ENCODE measurements at places on chromosomes 16 and 17. TPM values are rescaled to one million over a fixed set of nuclear protein-coding genes. Genes with fewer than 3 reads are reported as not detected.

GRCh38 chr16:89388536-89388935 is 101.8 kb downstream of the ANKRD11 start:
- H3K27me3 ChIP-seq = no peaks in the 10 kb centered on the region
- DNase-seq = no peak
- H3K36me3 ChIP-seq = peaks cover 34% of the 10 kb centered on the region

The FBXL19 gene
- 24.2 TPM for total RNA-seq

The DRC3 gene
- total RNA-seq = not detected

The FOXF1 gene
- total RNA-seq = not detected

The SCGB1C2 gene
- total RNA-seq = not detected

DNA sequence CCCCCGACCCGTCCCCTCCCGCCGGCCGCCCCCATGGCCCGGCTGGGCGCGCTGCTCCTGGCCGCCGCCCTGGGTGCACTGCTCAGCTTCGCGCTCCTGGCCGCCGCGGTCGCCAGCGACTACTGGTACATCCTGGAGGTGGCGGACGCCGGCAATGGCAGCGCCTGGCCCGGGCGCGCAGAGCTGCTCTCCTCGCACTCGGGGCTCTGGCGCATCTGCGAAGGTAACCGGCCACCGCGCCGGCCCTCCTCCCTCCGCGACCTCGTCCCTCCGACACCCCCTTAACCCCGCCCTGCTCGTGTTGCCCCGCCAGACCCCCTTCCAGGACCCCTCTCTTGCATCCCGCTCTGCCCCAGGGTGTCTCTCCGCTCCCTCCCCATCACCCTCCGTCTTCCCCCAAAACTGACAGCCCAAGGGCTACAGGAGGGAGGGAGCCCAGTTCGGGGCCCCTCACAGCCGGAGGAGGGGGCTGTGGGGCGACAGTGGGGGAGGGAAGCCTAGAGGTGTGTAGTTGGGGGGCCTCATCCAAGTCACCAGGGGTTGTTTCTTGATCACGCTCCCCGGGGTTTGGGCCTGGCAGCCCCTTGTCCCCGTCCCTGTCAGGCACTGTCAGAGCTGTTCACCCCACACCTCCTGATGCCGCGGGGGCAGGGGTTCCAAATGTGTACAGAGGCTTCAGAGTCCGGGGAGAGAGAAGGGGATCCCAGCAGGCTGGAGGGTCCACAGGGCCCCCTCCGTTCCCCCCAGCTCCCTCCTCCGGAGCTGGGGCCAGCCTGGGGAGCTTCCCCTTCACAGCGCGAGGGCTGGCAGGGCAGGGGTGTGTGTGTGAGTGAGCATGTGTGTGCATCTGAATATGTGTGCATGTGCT is 794 bp downstream of the TMEM235 start:
- no peak overlapping the region for H3K4me3 ChIP-seq
- no peak for DNase-seq
- peaks cover 23% of the 10 kb centered on the region for H3K27me3 ChIP-seq
- no peak overlapping the region for H3K27ac ChIP-seq

GRCh38 chr17:16981928-16982327 is 10.0 kb upstream of the TNFRSF13B start:
- peaks cover 12% of the 10 kb centered on the region for H3K36me3 ChIP-seq
- H3K27ac ChIP-seq = peak overlapping the region; percentile 98
- H3K4me3 ChIP-seq = no peak overlapping the region
- no peak for DNase-seq
- H3K4me1 ChIP-seq = peaks cover 84% of the 10 kb centered on the region

The CCNF gene
- total RNA-seq = 5.3 TPM

DNA sequence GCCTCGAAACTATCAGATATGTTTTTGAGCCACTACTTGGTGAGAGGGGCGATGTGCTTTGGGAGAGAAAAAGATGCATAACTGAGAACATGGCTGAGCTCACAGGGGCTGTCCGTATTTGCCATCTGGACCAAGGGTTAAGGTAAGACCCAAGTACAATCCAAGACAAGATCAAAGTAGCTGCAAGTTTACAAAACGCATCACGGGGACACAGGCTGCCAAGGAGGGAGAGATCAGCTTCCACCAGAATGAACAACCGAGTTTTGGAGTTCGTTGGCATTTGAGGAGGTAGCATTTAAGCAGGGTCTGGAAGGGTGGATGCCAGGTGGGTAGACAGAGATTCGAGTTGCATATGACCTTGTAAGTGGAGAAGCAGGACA is 2.2 kb downstream of the PITPNC1 start:
- no peak for DNase-seq
- no peaks in the 10 kb centered on the region for H3K36me3 ChIP-seq
- peak overlapping the region; percentile 73 for H3K27ac ChIP-seq
- peak overlapping the region; percentile 85 for H3K4me3 ChIP-seq
- no peaks in the 10 kb centered on the region for H3K27me3 ChIP-seq

Measured in activated B cell treated with CpG ODN at 0.5 μM for 24 hours (primary cell).